ENCODE measurements at places on chromosomes 1 and 21.

GRCh38 chr21:42677339-42678321, 24.2 kb downstream of the PDE9A start:
- DNase-seq = no peak

DNA sequence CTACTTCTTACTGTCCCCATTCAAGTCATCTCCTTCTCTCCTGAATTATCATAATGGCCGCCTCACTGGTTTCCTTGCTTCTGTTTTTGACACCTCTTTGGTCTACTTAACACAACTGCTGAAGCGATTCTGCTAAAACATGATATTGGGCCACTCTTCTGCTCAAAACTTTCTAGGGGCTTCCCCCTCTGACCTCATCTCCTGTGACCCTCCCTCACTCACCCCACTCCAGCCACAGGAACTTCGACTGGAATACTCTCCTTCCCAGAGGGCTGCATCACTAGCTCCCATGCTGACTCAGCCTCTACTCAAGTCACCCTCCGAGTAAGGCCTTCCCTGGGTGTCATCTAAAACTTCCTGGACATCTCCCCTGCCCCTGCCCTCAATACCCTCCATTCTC, 35.7 kb downstream of the NRIP1 start:
- no peak for DNase-seq

DNA sequence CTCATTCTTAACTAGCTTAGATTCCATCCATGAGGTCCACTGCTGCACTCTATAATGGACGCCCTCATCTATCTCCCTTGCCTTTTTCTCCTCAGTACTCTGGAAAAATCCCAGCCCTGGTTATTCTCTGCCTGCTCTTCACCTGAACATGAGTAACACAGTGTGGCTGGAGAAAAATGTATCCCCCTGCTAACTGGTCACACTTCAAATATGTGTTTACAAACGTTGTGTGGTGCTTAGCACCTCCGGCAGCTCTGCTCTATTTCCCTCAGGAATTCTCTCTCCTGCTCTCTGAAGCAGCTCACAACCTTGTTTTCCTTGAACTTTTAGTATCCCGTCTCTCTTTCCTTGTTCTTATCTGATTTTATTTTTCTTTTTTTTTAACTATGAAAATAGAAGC, 4.1 kb downstream of the SCCPDH start:
- no peak for DNase-seq

DNA sequence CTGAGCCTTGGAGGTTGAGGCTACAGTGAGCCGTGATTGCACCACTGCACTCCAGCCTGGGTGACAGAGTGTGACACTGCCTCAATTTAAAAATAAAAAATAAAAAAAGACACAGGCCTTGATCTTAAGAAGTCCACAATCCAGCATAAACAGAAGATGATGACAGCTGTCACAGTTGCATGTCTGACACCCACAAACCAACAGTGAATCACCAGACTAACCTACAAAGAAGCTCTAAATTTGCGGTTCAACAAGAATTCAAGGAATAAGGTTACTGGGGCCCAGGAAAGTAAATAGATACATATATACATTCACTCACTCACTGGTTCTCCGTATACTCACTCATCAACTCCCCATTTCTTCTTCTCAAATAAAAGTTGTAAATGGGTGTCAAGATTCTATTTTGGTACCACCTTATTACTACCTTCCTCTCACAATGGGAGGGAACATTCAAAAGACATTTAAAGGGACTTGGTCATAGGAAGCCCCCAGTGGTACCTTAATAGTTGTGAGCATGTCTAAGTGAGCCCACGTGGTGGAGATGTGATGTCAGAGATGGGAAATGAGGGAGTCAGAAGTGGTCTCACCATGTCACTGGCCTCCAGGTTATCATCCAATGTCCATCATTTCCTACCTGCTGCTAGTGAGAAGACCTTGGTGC, 66.9 kb upstream of the PRDX6 start:
- no peak for DNase-seq

Data from GM06990 (cell line).